ENCODE measurements at places on chromosomes 6 and 20.
A peak's percentile ranks its signal among the peaks of the same experiment; 100 is the strongest.

GRCh38 chr6:77228279-77228678, 235.0 kb downstream of the HTR1B start:
- DNase-seq = no peak

GRCh38 chr6:137866200-137866913, 702 bp upstream of the TNFAIP3 start:
- DNase-seq = peak; percentile 73

- DNase-seq = no peak
Observed at GRCh38 chr20:41607791-41608190, 10.4 kb downstream of the CHD6 start.

- peak; percentile 98 for DNase-seq
Observed at GRCh38 chr6:139539852-139540251, 165.4 kb upstream of the CITED2 start.

- DNase-seq = peak; percentile 73
Observed at GRCh38 chr6:108966855-108967755, 118.9 kb downstream of the ARMC2 start.

- peak; percentile 8 for DNase-seq
Observed at GRCh38 chr6:169490830-169491229, 211.0 kb downstream of the WDR27 start.

DNA sequence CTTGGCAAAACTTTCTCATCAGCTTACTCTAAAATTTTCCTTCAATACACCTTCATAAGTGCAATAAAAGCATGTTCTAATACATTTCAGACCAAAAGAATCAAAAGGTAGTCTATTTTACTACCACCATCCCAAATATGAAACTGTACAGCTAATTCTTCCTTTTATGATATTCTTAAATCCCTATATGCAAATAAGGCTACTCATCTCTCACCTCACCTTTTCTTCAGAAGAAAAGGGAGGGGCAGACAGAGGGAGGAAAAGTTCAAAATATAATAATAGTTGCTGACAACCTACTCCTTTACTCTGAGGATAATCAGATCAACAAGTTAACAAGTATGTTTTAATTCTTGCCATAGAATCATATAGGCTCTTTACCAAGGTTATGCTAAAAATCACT, 7.4 kb downstream of the C6orf120 start:
- no peak for DNase-seq

DNA sequence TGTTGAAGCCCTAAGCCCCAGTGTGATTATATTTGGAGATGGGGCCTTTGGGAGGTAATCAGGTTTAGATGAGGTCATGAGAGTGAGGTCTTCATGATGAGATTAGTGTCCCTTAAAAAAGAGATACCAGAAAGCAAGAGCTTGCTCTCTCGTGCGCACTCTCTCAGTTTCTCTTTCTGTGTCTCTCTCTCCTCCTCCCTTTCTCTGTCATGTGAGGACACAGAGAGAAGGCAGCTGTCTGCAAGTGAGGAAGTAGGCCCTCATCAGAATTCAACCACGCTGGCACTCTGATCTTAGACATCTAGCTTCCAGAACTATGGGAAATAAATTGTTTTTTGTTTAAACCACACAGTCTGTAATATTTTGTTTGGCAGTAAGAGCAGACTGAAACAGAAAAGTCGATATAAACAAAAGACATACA, 180.5 kb downstream of the IBTK start:
- no peak for DNase-seq

DNA sequence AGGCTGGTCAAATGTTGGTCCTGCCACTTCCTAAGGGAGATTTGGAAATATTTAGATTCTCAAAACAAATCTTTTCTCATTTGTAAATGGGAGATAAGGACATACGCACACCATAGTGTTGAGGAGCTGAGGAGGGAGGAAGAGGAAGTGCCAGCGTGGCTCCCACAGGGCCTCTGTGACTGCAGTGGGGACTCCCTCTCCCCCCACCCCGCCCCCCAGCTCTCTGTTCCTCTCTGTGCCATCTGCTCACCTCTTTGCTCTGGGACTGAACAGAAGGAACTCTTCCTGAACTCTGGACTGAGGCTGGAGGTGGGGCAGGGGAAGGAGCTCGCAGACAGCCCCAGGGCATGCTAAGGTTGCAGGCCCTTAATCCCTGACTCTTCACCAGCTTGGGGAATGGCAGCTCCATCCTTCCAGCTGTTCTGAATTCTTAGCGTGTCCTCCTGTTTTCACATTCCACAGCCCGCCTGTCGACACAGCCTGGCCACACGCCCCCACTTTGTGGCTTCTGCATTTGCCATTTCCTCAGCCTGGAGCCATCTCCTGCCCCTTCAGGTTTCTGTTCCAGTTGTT, 11.4 kb downstream of the DDX27 start:
- DNase-seq = peak; percentile 25

DNA sequence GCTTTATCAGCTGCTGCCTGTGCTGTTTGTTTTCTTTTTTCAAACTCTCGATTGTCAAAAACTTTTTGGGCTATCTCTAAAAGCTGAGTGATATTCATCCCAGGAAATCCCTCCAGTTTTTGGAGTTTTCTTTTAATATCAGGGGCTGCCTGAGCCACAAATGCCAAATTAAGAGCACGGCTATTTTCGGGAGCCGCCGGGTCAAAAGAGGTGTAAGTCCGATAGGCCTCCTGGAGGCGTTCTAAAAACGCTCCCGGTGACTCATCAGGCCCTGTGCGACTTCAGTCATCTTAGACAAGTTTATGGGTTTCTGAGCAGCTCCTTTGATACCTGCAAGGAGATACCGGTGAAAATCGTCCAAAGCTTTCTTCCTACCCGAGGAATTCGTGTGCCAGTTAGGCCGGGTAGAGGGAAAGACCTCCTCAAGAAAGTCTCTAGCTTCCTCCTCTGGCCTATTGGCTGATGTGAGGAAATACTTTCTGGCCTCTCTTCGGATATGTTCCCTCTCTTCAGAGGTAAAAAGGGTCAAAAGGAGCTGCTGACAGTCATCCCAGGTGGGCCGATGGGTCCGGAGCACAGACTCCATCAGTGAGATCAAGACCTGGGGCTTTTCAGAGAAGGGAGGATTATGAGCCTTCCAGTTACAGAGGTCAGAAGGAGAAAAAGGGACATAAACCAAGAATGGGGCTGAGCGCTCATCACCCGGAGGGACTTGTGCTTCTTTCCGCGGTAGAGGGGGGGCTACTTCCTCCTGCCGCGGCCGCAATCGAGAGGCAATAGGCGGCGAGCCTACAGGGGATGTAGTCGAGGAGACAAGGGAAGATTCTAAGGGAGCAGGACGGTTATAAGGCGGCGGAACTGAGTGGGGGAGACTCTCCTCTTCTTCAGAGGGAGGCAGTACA, 151.1 kb downstream of the TRIM27 start:
- DNase-seq = no peak
